ENCODE measurements at places on chromosomes 2 and 18. TPM values are rescaled to one million over a fixed set of nuclear protein-coding genes. Genes with fewer than 3 reads are reported as not detected.

The DLX2 gene
- total RNA-seq, result 1.1 TPM

DNA sequence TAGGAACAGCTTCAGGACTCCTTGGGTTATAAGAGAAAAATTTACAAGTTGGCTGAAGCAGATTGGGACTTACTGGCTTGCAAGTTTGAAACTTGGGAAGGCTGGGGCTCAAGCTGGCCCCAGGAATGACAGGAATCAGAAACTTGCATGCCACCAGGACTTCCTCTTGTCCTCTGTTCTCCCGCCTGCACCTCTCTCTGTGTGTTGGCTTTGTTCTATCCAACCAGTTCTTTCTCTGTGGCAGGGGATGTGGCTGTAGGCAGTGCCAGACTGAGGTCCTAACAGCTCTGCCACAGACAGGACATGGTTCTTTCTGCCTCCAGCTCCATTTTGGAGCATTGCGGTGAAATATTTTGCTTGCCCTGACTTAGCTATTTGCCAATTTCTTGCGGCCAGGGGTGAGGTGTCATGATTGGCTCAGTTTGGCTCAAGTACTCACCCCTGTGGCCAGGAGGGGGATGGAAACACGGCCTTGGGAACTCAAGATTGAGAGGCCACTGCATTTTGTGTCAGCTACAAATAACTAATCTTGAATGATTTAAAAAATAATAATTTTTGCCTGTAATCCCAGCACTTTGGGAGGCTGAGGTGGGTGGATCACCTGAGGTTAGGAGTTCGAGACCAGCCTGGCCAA, 48.9 kb downstream of the MEP1B start:
- no peak for DNase-seq

DNA sequence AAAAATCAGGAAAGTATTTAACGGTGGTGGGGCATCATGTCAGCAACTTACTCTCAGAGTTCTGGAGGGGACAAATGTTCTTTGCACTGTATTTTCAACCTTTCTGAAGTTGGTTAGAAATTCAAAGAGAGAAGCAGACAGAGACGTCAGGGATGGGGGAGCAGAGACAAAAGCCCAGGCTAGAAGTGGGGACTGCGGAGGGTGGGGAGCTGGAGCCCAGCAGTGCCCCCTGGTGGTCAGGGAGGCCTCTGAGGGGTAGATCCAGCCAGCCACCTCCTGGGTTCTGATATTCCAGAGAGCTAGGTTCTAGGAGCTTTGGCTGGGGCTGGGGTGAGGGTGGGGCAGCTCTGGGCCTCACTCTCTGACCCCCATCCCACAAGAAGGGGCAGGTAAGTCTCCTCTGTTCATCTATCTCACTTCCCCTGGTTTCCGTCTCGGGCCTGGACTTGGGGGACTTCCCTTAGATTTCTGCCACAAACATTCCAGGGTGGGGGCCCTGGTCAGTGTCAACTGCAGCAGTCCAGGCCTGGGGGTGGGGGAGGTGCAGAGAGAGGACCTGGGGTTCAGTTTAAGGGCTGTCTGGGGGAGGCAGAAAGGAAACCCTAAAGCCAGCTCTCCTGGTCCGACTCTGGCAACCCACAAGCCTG, 8.9 kb downstream of the TNS1 start:
- no peak for DNase-seq

DNA sequence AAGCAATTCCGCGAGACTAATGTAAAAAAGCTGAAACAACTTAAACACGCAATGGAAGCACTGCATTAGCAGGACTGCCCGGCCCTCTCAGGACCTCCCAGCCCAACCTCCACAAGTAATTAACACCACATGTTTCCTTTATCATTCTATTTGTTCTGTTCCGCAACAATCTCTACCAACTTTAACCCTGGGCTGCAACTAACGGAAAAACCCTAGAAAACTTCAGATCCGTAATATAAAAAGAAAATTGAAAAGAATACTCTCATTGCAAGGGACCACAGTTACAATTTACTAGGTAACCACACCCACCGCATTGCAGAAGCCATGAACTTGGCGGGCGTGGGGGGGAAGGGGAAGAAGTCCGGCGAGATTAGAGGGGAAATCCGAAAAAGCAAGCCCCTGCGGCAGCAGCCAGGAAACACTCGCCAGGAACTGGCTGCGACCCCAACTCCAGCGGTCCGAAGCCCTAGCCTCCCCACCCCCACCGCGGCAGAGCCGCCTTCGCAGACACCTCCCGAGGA, 1.2 kb downstream of the EPB41L3 start:
- peak; percentile 54 for DNase-seq

DNA sequence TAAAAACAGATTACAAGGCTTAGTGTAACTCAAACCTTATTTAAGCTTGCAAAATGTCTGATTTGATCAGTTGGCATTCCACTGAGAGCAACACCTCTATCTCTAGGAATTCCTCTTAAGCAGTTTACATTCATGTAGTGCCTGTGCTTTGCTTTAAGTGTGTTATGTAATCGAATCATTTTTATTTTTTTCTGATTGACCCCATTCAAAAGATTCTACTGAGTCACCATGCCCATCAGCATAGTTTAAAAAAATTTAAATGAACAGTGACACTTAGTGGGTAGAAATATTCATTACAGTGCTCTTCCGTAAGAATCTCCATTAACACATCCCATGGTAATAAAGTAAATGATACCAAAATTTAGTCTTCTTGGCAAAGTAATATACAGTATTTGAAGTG, 67.8 kb upstream of the SLC4A10 start:
- DNase-seq, result peak; percentile 20

GRCh38 chr2:19804639-19805260, 97.0 kb downstream of the TTC32 start:
- no peak for DNase-seq

GRCh38 chr2:123578016-123578415, 447.1 kb upstream of the CNTNAP5 start:
- no peak for DNase-seq

DNA sequence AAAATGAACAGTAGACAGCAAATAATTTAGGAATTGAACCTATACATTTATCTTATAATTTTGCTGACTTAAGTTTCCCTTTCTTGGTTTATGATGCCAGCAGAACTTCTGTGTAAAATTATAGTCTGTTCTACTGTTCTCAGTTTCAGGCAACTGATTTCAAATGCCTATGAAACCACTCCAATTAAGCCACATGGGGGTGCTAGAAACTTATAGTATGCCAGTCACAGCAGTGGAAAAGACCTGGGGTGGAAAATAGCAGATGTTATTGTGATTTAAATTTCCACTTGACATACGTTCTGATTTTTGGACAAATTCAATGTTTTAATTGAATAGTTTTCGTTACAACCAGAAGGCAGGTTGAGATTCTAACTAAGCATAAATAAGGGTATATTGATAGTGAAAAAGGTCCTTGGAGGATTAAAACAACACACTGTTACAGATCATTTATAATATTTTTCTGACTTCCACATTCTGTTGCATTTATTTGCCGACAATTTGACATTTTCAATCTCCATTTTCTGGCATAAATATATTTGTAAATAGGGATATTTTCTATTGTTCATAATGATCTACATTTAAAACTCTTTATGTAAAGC, 61.4 kb downstream of the CPS1 start:
- peak; percentile 33 for DNase-seq

DNA sequence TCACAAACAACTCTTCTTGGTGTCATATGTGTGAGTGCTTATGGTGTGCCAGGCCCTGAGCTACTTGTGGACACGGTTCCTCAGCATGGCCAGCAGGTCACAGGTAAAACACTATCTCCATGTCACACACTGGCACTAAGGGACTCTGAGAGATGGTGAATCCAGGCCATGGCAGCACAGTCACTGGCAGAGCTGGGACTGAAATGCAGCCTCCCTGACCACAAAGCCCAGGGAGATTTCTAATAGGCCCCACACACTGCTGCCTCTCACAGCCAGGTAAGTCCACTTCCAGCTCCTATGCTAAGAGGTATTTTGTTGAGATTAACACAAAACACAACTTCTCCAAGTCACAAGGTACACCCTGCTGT, 92.0 kb downstream of the ACTR2 start:
- no peak for DNase-seq

GRCh38 chr18:35736696-35737095, 155.2 kb downstream of the GALNT1 start:
- no peak for DNase-seq

- peak; percentile 10 for DNase-seq
These were observed 325.5 kb downstream of the IRS1 start for GRCh38 chr2:226474131-226474530.

GRCh38 chr2:42964439-42965083, 172.2 kb upstream of the HAAO start:
- peak; percentile 83 for DNase-seq

DNA sequence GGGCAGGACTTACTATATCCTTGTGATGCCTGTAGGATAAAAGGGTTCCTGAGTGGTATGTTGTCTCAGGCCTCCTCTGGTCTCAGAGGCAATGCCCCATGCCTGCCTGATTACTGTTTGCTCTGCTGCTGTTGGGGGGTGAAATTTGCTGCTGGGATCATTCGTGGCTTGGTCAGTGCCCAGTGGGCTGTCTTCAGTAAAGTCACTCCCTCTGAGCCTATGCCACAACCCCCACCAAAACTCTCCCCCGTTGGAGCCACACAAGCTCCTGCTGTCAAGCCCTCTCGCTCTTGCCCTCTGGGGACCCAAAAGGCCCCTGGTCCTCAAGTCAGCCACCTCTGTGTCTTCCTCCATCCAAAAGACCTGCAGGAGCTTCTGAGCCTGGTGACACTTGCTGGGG, 38.6 kb upstream of the TGIF1 start:
- DNase-seq, result no peak

DNA sequence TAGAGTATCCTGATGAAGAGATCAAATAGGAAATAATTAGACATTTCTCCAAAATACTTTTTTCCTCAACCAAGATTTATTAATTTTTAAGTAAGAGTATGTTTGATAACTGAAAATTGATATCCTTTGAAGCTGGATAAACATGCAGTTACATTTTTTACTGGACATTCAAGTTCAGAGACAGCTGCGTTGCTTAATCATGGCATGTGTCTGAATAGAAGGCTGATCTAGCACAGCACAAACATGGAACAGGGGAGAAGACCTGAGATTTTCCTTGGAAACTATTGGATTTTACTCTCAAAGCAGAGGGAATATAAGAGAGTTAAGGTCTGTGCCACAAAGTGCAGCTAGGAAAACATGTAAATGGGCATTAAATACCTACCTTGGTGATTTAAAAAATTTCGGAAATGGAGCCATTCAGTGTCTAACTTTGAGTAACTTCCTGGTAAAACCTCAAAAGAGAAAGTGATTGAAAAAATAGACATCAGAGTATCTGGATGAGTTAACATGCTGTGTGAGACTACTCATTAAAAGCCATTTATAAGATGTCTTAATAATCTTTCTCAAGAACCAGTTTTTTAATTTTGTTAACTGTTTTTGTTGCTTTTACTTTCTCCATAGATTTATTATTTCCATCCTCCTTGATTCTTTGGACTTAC, 31.8 kb downstream of the CRIM1 start:
- DNase-seq, result no peak

The TNFRSF11A gene
- total RNA-seq, result 9.8 TPM

DNA sequence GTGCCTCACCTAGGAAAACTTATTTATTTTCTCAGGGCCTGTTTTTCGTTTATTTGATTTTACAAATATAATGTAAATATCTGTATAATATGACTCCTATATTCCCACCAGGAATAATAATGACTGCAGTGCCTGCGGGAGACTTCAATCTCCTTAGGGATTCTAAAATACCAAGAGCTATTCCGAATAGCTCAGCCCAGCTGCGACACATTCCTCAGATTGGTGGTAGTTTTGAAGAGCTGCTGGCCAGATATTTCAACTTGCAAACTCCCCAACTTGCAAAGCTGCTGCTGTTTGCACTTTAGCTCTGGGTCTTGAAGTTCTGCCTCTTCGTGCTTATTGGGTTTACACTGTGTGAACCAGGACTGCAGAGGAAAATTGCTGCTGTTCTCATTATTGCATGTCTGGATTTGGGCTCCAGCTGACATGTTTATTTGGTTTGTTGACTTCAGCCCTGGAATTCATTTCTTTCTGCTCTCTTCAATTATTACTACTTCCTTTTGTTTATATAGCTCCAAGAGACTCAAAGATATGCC, 480.2 kb upstream of the CHST9 start:
- no peak for DNase-seq

The PROC gene
- not detected for total RNA-seq

DNA sequence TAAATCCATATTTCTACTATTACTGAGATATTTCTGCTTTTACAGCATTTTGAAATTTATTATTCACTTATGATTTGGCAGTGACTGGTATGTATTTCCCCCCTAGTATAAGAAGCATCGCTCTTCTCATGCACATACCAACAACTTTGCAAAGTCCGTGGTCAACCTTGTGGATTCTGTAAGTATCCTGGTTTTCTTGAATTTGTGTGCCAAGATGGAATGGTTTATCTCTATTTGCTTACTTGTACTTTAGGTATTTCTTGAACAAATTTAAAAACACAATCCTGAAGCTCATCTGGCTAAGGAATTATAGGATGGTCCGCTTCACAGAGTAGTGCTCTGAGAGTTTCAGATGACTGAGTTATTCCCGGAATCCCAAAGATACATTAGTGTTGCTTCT, 85.0 kb upstream of the FAM237A start:
- no peak for DNase-seq

DNA sequence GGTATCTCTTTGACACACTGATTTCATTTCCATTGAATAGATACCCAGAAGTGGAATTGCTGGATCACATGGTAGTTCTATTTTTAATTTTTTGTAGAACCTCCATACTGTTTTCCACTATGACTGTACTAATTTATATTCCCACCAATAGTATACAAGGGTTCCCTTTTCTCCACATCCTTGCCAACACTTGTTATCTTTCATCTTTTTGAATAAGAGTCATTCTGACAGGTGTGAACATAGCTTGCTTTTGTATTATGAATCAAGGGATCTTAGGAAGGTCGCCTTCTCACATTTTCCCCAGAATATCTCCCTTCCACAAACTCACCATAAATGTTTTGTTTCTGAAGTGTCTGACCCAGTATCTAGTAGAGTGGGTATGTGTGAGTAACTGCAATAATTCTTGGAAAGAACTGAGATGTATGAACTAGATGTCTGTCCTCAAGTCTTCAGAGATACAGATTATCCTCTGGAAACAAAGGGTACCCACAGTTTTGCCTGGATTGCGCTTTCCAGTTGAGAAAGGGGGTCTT, 17.1 kb upstream of the SP3 start:
- DNase-seq, result no peak

The BOLL gene
- total RNA-seq, result not detected

DNA sequence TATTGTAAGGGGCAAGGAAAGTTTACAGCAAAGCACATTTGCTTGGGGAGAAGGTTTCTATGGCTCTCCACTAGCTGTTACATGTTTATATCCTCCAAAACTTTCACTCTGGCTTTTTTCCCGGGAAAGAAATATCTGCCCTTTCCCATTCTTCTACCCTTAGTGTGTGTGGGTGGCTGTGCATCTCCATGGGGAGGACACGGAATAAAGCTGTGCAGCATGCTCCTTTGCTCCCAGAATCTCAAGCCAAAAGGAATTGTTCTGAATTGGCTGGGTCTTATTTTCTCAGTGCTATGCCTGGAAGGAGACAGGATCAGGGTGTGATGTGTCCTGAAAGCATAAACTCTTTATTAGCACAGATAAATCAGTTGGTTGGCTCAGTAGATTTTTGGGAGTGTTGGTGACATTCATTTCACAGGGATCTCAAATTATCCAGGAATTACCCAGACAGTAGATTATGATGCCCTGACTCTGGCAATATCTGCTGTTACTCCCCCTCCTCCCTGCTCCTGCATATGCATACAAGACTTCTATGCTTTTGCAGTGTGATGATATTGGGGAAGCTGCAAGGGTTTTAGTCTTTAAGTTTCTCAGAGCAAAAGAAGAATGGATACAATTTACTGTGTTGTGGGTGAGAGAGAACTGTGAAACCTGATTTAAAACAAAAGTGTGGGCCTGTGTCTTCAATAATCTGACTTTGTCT, 63.1 kb downstream of the PARD3B start:
- DNase-seq, result no peak

GRCh38 chr2:26722328-26722727, 29.8 kb downstream of the KCNK3 start:
- DNase-seq, result no peak
